ENCODE measurements at places on chromosomes 11 and 22.
A peak's percentile ranks its signal among the peaks of the same experiment; 100 is the strongest.

DNA sequence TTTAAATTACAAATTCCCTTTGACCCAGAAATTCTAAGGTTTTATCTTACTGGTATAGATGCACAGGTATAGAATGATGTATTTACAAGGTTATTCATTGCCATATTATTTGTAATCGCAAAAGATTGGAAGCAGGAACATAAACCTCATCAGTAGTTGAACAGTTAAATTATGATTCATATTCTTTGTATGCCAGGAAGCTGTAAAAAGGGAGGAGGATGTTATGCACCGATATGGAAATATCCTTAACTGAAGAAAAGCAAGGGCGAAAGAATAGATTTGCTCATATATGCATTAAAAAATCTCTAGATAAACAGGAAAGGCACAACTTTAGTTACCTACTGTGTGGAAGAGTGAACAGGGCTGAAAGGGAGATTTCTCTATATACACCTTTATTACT lies 36.7 kb downstream of the PPFIA1 start:
- DNase-seq, result no peak

- DNase-seq, result peak; percentile 46
Measured at GRCh38 chr11:59822989-59823566, 12.5 kb upstream of the MRPL16 start.

GRCh38 chr11:94125407-94126115 lies 3.1 kb upstream of the PANX1 start:
- no peak for DNase-seq

GRCh38 chr22:46918197-46918596 lies 155.7 kb downstream of the TBC1D22A start:
- DNase-seq, result no peak

- no peak for DNase-seq
Measured at GRCh38 chr11:63556404-63557013, 6.7 kb downstream of the PLAAT2 start.

GRCh38 chr22:29083933-29084591 lies 11.2 kb downstream of the KREMEN1 start:
- no peak for DNase-seq
